Large intestine (tissue), 12 donors: ENCODE measurements at places on chromosomes 6 and 20.

GRCh38 chr6:142395266-142395665 lies 93.5 kb downstream of the ADGRG6 start:
- no peaks in the 10 kb centered on the region for H3K4me1 ChIP-seq
- H3K27ac ChIP-seq, result no peak overlapping the region
- H3K36me3 ChIP-seq, result no peaks in the 10 kb centered on the region
- no peak for DNase-seq
- no peak overlapping the region for H3K4me3 ChIP-seq
- no peaks in the 10 kb centered on the region for H3K27me3 ChIP-seq

GRCh38 chr6:71028877-71029252 lies 72.0 kb upstream of the B3GAT2 start:
- no peak for DNase-seq
- H3K36me3 ChIP-seq, result no peaks in the 10 kb centered on the region
- H3K27ac ChIP-seq, result no peak overlapping the region
- no peak overlapping the region for H3K4me3 ChIP-seq
- no peaks in the 10 kb centered on the region for H3K27me3 ChIP-seq

GRCh38 chr6:151254451-151255081 lies 14.8 kb downstream of the AKAP12 start:
- H3K27ac ChIP-seq, result no peak overlapping the region
- no peaks in the 10 kb centered on the region for H3K36me3 ChIP-seq
- H3K27me3 ChIP-seq, result no peaks in the 10 kb centered on the region
- peaks cover 4% of the 10 kb centered on the region for H3K4me1 ChIP-seq

DNA sequence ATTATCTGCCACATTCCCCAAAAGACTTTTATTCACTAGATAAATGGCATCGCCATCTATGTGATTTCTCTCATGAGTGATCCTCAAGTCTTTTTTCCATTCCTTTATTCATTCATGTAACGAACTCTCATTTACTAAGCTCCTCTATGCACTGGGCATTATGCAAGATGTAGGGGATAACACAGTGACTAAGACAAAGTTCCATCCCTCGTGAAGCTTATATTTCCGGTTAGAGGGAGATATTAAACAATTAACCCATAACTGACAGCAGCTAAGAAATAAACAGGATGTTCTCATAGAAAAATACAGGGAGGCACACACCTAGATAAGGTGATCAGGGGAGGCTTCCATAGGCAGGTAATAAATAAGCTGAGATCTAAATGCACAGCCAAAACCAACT lies 17.2 kb upstream of the PREX1 start:
- peaks cover 9% of the 10 kb centered on the region for H3K27me3 ChIP-seq
- no peak for DNase-seq
- H3K4me1 ChIP-seq, result no peaks in the 10 kb centered on the region
- H3K27ac ChIP-seq, result no peak overlapping the region
- H3K36me3 ChIP-seq, result no peaks in the 10 kb centered on the region
- H3K4me3 ChIP-seq, result no peak overlapping the region

GRCh38 chr6:13413900-13414555 lies 73.4 kb downstream of the GFOD1 start:
- no peaks in the 10 kb centered on the region for H3K36me3 ChIP-seq
- DNase-seq, result no peak
- no peaks in the 10 kb centered on the region for H3K4me1 ChIP-seq
- H3K27me3 ChIP-seq, result no peaks in the 10 kb centered on the region

DNA sequence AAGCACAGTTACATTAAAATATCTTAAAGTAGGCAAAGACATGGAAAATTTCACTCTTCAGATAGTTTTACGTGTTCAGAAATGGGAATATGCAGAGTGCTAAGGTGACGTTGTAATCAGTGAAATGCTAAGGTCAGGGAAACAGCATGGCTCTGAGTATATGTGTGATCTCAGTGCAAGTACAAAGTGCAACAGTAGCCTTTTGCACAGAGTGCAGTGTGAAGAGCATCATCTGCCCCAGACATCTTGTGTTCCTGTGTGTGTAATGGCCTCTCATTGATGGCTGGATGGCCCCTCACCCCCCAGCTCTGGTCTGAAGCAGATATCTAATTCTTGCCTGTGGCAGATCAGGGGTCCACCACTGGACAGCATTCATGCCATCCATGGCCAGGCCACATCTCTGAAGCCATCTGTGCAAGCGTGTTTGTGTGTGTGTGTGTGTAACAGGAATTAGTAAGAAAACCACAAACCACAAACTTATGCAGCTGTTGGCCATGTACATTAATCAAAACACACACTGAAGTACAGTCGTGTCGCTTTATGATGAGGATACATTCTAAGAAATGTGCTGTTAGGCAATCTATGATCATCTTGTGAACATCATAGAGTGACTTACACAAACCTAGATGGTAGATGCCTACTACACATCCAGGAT lies 165.1 kb downstream of the RALGAPA2 start:
- H3K36me3 ChIP-seq, result peaks cover 10% of the 10 kb centered on the region
- H3K27me3 ChIP-seq, result no peaks in the 10 kb centered on the region
- peaks cover 16% of the 10 kb centered on the region for H3K4me1 ChIP-seq
- H3K27ac ChIP-seq, result peak overlapping the region; percentile 78

DNA sequence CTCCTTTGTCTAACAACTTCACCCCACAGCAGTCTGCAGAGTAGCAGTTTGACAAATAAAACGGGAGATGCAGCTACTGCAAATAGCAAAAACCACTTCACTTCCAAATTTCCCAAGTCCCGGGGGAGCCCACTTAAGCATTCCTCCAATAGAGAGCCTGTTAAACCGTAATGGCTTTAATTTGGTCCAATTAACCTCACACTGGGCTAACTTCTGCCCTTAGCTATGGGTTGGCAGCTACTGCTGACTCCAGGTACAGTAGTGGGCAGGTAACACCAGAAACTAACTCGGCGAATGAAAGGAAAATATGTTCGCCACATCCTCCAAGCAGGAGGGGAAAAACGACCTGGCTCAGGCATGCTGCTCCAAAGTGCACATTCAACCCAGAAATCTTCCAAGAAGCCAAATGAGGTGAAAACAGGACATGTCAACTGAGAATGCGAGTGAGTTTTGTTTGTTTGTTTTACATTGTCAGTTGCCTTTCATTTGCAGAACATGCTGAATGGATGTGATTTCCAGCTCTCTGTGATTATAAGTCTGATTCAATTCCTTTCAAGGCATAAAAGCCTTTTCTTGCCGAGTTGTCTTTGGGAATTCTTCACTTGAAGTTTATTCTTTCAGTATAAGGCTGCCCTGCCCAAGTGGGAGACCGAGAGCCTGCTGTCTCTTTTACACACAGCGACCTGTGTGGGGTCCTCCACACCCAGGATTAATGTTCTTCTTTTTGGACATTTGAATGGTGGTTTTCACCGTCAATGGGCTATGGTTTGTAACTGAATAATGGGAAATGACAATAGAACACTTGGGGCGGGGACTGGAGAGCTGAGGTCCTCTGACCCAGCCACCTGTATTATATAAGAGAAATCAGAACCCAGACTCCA lies 117.3 kb upstream of the ARMC2 start:
- H3K36me3 ChIP-seq, result no peaks in the 10 kb centered on the region
- DNase-seq, result no peak
- H3K4me1 ChIP-seq, result peaks cover 44% of the 10 kb centered on the region
- H3K4me3 ChIP-seq, result no peak overlapping the region

DNA sequence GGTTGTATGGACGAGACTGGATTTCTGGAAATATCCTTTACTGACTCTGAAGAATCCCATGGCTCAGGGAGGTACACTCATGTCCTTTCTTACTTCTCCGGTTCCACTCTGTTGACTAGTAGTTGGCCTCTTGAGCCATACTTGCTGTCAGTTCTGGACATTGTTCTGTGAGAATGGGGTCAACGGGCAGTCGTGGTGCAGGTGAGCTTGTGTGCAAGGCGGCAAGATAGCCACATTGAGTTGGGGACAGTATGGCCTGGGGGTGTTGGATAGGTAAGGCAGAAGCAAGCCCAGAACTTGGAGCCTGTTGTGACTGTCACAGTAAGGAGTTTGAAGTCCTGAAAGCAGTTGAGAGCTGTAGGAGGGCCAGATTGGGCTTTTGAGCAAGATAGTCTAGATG lies 13.5 kb upstream of the SLC22A1 start:
- no peaks in the 10 kb centered on the region for H3K27me3 ChIP-seq
- peaks cover 49% of the 10 kb centered on the region for H3K36me3 ChIP-seq
- H3K4me3 ChIP-seq, result no peak overlapping the region
- no peak overlapping the region for H3K27ac ChIP-seq

DNA sequence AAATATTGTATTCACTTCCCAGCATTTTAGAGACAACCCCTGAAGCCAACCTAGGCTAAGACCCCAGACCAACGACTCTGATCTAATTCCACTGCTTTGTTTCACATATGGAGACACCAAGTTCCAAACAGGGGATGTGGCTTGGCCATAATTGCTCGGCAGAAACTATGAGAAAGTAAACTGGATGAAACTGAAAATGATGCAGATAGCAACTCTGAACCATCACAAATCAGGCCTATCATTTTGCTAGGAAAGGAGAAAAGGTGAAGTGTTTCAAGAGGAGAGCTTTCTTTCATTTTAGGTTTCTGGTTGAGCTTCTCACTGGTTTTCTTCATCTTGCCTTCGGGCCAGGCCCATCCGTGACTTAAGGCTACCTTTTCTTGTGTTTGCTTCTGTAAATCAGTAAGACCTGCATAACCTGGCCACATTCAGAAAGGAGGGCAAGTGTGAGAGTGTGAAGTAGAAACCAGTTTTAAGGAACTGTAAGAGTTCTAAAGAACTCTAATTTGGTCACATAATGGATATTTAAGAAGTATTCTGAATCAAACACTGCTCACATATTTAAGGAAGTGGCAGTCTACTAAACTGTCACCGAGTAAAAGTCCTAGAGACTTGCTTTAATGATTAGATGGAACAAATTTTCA lies 105.8 kb downstream of the BACH2 start:
- no peak for DNase-seq
- no peak overlapping the region for H3K27ac ChIP-seq
- no peaks in the 10 kb centered on the region for H3K36me3 ChIP-seq
- H3K27me3 ChIP-seq, result no peaks in the 10 kb centered on the region
- no peak overlapping the region for H3K4me3 ChIP-seq

DNA sequence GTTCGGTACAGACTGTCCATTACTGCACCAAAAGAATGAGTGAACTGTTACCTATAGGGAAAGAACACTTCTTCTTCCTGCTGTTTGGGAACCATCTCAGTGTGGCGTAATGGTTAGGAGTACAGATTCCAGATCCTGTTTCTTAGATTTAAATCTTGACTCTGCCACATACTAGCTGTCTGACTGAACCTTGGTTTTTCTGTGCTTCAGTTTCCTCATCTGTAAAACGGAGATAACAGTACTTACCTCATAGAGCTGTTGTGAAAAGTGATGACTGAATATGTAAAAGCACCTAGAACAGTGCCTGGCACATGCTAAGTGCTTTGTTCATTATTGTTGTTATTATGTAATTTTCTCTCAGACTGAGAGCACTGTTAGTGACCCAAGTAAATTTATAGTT lies 39.8 kb downstream of the STX11 start:
- H3K36me3 ChIP-seq, result no peaks in the 10 kb centered on the region
- peaks cover 15% of the 10 kb centered on the region for H3K27me3 ChIP-seq
- H3K27ac ChIP-seq, result no peak overlapping the region
- no peak for DNase-seq
- no peaks in the 10 kb centered on the region for H3K4me1 ChIP-seq

DNA sequence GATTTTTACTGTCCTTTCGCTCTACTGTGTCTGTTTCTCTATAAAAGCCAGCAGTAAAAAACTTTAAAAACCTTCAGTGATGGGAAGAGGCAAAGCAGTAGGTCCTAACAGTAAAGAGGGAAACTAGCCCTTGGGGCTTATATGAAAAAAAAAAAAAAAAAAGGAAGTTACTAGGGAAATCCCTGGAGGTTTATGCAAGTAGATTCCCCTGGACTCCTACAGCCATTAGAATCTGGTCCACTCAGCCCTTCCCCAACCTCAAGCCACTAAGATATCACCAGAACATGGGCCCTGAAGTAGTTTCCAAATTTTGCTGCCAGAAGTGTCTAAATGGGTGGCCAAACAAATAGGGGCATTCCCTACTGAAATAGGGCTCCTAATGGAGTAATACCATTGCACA lies 70.5 kb upstream of the HINT3 start:
- no peak overlapping the region for H3K27ac ChIP-seq
- H3K27me3 ChIP-seq, result no peaks in the 10 kb centered on the region
- no peak for DNase-seq
- no peak overlapping the region for H3K4me3 ChIP-seq

GRCh38 chr6:119270545-119270944 lies 79.0 kb downstream of the MAN1A1 start:
- H3K36me3 ChIP-seq, result peaks cover 13% of the 10 kb centered on the region
- H3K27ac ChIP-seq, result no peak overlapping the region
- H3K4me1 ChIP-seq, result no peaks in the 10 kb centered on the region
- no peaks in the 10 kb centered on the region for H3K27me3 ChIP-seq

- H3K4me3 ChIP-seq, result no peak overlapping the region
- H3K27ac ChIP-seq, result no peak overlapping the region
- H3K36me3 ChIP-seq, result no peaks in the 10 kb centered on the region
- H3K4me1 ChIP-seq, result no peaks in the 10 kb centered on the region
- no peak for DNase-seq
Measured at GRCh38 chr6:53461696-53462095, 83.2 kb downstream of the GCLC start.

GRCh38 chr6:170429450-170429849 lies 122.9 kb downstream of the FAM120B start:
- DNase-seq, result peak; percentile 18
- peaks cover 17% of the 10 kb centered on the region for H3K27me3 ChIP-seq
- no peak overlapping the region for H3K27ac ChIP-seq
- H3K4me3 ChIP-seq, result no peak overlapping the region
- H3K36me3 ChIP-seq, result no peaks in the 10 kb centered on the region

- H3K36me3 ChIP-seq, result no peaks in the 10 kb centered on the region
- no peak overlapping the region for H3K27ac ChIP-seq
- no peak overlapping the region for H3K4me3 ChIP-seq
- DNase-seq, result no peak
Measured at GRCh38 chr6:169439710-169440109, 186.1 kb upstream of the THBS2 start.

- DNase-seq, result peak; percentile 65
- H3K36me3 ChIP-seq, result no peaks in the 10 kb centered on the region
- peaks cover 24% of the 10 kb centered on the region for H3K4me1 ChIP-seq
- peak overlapping the region; percentile 25 for H3K27ac ChIP-seq
- no peaks in the 10 kb centered on the region for H3K27me3 ChIP-seq
Measured at GRCh38 chr6:36309203-36309602, 27.5 kb downstream of the BNIP5 start.

- no peak for DNase-seq
- no peak overlapping the region for H3K27ac ChIP-seq
- peaks cover 9% of the 10 kb centered on the region for H3K36me3 ChIP-seq
Measured at GRCh38 chr6:32081168-32081990, 27.8 kb downstream of the TNXB start.

- DNase-seq, result peak; percentile 60
- H3K4me3 ChIP-seq, result no peak overlapping the region
- no peaks in the 10 kb centered on the region for H3K27me3 ChIP-seq
Measured at GRCh38 chr6:134198093-134198492, 119.8 kb downstream of the SGK1 start.

GRCh38 chr6:76166874-76167273 lies 94.4 kb upstream of the IMPG1 start:
- no peak overlapping the region for H3K27ac ChIP-seq
- H3K36me3 ChIP-seq, result no peaks in the 10 kb centered on the region
- no peaks in the 10 kb centered on the region for H3K27me3 ChIP-seq
- no peaks in the 10 kb centered on the region for H3K4me1 ChIP-seq
